RPMI8226 (cell line): ENCODE measurements at places on chromosomes 5 and 9.
A peak's percentile ranks its signal among the peaks of the same experiment; 100 is the strongest.

DNA sequence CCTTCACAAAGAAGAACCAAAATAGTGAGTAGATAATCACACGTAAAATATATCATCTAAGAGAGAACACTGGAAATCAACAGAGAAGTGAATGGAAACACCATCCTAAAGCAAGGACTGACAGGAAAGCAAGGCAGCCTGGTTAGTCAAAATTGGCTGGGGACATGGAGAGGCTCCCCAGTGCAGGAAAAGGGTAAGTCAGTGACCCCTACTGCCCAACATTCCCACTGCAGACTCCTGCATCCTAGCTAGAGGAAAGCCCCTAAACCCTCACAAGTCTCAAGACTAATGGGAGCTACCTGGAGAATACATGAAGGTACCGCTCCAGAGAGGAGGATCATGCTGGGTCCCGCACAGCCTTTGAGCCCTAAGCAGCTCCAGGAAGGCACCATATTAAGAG, 60.1 kb downstream of the ZDHHC21 start:
- no peak for DNase-seq

- DNase-seq: no peak
These were observed 152.2 kb downstream of the NR2F1-AS1 start for GRCh38 chr5:93428868-93429267.

DNA sequence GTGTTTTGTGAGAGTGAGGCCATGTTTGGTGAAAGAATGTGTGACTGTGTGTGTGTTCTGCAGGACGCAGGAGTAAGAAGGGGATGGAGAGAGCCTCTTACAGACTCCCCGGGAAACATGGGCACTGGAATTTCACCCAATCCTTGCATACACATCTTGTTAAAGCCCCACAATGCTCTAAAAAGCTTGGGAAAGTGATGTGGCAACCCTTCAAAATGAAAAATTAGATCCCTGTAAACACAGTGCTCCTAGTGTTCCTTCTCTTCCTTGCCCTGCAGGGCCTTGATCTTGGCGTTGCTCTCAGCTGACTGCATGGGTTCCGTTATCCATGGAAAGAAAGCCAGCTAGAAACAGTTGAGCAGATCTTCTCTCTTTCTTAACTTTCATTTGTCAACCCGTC, 701.7 kb downstream of the SEMA5A start:
- no peak for DNase-seq

- no peak for DNase-seq
These were observed 16.4 kb downstream of the DENND4C start for GRCh38 chr9:19246891-19247290.

- DNase-seq: no peak
These were observed 94.1 kb upstream of the CACNA1B start for GRCh38 chr9:137783521-137783920.

- no peak for DNase-seq
These were observed 31.7 kb downstream of the IL33 start for GRCh38 chr9:6247266-6247665.

- peak; percentile 8 for DNase-seq
These were observed 423.0 kb downstream of the DIRAS2 start for GRCh38 chr9:90219548-90220118.

DNA sequence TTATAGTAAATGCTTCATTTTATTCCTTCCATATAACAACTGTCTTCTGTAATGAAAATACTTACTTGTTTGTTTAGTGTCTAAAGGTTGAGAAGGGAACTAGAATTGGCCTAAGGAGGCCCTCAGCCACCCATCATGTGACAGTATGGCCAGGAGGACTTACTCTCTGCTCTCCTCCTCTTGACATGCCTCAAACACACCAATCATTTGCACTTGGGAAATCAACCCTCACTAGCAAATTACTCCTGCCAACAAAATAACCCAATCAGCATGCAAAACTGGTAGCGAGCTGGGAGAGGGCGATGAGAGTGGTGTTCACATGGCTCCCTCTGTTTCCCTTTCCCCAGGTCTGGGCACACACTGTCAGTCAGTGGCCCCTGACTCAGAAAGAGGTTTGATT, 58.6 kb upstream of the MEF2C start:
- no peak for DNase-seq

DNA sequence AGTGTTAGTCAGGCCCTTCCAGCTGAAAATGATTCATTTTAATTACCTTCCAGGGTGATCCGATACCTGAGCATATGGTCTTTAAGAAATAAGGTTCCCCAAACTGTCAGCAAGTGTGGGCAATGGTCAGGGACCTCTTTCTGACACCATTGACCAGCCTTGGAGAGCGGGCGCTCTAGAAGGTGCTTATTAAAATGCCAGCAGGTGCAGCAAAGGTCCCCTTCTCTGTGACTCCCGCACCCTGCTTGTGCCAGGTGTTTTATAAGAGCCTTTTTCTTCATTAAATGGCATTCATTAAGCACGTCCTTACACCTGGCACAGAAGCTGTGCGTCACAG, 85.3 kb downstream of the MVB12B start:
- peak; percentile 37 for DNase-seq

DNA sequence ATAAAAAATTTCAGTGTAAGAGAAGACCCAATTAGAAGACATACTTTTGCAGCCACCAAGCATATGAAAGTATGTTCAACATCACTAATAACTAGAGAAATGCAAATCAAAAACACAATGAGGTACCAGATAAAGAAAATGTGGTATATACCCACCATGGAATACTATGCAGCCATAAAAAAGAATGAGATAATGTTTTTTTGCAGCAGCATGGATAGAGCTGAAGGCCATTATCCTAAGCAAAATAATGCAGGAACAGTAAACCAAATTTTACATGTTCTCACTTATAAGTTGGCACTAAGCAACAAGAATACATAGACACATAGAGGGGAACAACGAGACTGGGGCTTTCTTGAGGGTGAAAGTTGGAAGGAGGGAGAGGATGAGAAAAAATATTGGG, 6.9 kb upstream of the SPATA9 start:
- no peak for DNase-seq

GRCh38 chr9:108536836-108537601, 318.8 kb downstream of the ACTL7B start:
- DNase-seq: no peak

- peak; percentile 81 for DNase-seq
These were observed 1.9 kb downstream of the GPBP1 start for GRCh38 chr5:57175551-57176309.

GRCh38 chr5:86865256-86865785, 247.6 kb downstream of the COX7C start:
- no peak for DNase-seq

DNA sequence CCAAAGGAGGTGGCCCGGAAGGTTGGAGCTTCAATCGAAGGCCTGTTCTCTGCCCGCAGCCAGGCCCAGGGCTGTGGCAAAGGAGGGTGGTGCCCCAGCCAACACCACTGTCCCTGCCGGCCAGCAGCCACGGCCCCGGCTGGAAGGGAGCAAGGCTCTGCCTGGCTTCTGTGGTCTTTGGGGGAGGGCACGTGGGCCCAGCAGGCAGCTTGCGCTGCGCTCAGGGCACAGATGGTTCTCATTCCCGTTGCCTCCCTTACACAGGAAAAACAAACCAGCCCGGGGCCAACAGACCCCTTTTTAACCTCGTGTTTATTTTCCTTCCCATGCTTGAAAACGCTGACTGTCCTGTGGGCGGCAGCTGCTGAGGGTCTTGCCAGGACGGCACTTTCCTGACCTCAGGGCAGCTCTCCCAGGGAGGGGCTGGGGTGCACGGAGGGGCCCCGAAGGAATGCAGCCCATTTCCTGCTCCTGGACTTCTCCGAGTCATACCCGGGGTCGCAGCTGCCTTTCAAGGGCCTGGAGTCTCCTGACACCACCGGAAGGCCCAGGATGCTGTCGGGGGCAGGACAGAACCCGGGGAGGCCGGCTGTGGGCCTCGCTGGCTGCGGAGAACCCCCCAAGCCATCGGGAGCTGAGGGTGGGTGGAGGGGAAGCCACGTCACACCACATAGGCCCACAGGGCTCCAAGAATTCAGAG, 1.1 kb upstream of the GPSM1 start:
- DNase-seq: no peak

DNA sequence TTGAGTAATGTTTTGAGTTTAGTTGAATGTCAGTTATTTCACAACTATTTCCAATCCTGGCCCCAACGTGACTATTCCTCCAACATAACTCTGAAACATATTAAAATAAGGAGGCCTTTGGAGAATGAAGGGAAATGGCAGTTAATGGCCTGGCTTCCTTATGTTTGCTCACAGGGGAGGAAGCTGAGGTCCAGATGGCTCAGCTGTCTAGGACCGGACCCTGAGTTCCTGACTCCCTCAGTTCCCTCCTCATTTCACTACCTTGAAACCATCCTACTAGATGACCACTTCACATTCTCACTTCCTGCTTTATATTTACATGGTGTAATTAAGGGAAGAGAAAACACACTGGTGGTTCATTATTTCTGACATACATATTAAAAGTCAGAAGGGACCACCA, 6.6 kb downstream of the OTULINL start:
- no peak for DNase-seq

DNA sequence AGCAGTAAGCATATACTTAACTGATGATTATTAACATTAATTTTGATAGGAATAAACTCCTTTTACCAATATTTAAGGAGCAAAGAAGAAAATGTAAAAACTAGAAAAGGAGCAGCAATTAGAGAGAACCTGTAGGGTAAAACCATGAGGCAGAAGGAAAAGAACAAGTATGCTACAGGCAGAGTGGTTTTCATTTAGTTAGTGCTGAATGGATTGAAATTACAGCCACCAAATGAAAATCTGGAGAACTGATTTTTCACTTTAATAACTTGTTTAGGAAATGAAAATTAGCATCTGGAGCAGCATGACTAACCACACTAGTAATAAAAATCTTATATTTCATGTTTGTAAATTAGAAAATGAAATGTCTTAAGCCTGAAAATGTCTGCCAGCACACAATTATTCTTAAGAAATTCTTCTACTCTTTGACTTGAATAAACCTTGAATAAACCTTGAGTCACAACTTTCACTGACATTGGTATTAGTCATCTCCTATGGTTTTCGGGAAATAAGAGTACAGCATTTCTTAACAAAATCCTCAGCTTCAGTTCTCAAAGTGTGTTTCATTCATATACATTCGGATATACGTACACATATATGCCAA, 1504.9 kb upstream of the C9orf72 start:
- DNase-seq: no peak

- DNase-seq: no peak
These were observed 206.9 kb downstream of the COX7C start for GRCh38 chr5:86824637-86825036.

- peak; percentile 39 for DNase-seq
These were observed 136.9 kb upstream of the FBN2 start for GRCh38 chr5:128674837-128675446.

- DNase-seq: no peak
These were observed 625.5 kb downstream of the CHSY3 start for GRCh38 chr5:130529511-130530485.

DNA sequence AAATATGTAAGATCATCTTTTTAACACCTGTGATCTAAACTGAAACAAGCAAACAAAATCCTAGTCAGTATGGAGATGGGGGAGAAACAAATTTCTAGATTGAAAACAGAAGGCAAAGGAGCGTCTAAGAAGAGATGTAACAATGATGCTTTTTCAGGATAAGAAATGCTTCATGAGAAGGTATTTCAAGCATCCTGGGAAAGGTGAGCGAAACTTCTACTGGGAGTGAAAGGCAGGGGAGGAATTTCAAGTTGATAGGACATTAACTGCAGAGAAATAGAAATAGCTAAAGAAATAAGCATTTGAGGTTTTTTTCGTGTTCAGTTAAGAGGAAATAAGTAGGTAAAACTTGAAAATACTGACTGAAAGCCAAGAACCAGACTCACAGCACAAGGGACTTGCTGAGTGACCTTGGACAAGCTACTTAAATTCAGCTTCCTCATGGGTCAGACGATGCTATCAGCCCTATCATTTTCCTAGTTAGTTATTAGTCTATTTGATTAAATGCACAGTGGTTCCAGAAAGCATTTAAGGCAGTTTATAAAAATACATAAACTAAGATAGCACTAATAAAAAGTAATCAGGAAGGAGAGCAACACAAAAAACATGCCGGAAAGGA, 406.3 kb downstream of the PDE4D start:
- DNase-seq: peak; percentile 11

GRCh38 chr5:116542619-116543018, 32.0 kb downstream of the SEMA6A start:
- DNase-seq: no peak

- no peak for DNase-seq
These were observed 32.4 kb downstream of the GNAQ start for GRCh38 chr9:77999231-77999631.

DNA sequence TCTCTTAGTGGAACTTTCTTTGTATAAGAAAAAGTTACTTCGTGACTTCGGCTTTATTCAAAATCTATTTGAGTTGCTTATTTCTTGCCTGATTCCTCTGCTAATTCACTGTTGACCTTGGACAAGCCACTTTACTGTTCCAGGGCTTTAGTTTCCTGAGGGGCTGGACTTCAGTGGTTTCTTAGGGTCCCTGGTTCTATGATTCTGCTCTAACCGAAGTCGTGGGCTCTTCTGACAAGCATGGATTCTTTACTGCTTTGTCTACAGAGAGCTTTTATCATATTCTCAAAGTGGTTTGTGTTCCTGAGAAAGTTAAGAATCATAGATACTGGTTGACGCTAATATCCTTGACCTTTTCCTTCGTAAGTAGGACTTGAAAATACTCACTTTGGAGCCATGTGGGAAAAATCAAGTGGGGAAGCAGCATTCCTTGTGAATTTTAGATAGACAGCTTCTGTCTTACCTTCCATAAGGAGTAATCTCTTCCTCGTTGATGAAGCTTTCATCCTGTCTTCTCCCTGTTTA, 21.1 kb downstream of the EXOSC2 start:
- DNase-seq: no peak

DNA sequence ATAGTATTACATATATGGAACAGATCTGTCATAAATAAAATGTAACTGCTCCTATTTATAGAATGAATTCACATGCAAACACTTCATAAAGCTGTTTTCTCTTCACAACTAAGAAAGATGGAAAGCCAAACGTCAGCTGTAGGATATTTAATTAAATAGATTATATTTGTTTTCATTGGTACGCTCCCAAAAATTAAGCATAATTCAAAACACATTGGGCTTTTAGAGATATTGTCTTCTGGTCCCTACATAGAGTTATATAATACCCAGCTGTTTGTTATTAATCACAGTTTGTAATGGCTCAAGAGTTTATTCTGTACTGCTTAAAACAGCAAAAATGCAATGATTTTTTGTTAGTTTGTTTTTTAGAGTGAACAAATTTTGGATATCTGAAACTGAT, 61.2 kb downstream of the MRPS30 start:
- no peak for DNase-seq

DNA sequence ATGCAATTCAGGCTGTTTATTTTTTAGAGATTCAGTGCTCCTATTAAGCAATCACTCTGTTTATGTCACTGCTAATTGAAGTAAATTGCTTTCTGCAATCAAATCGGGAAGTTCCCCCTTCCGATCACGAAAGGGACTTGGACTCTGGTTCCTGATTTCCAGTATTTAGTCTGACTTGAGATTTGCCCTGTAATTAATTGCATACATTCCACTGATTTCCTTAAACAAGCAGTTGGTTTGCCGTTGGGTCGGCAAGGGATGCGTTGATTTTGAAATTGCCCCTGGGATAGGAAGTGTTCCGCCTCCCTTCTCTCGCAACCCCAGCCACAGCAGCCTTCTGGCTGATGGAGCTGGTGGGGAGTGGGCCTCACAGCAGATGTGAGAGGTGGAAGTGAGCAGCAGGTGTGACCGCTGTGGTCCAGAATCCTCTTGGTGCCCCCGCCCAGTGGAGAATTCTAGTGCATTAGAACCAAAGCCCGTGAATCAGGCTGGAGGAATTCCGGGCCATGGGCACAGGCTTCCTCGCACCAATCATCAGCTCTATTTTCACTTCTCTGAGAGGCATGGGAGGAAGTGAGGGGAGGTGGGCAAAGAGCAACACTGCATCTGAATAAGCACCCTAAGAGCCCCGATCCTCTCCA, 102.5 kb downstream of the SPRY4 start:
- DNase-seq: no peak
